Temporal lobe (tissue), 4 donors: ENCODE measurements at places on chromosomes 12 and 14. TPM values are rescaled to one million over a fixed set of nuclear protein-coding genes. Genes with fewer than 3 reads are reported as not detected.

SIRT4 gene
- total RNA-seq: 3.9 TPM

TAS2R31 gene
- 11.1 TPM for total RNA-seq

CSAD gene
- 14.5 TPM for total RNA-seq

TAS2R9 gene
- total RNA-seq: 0.25 TPM

CD4 gene
- total RNA-seq: 2.2 TPM
